Stomach (tissue), 19 donors: ENCODE measurements at places on chromosomes 3 and 15. TPM values are rescaled to one million over a fixed set of nuclear protein-coding genes. Genes with fewer than 3 reads are reported as not detected.

DNA sequence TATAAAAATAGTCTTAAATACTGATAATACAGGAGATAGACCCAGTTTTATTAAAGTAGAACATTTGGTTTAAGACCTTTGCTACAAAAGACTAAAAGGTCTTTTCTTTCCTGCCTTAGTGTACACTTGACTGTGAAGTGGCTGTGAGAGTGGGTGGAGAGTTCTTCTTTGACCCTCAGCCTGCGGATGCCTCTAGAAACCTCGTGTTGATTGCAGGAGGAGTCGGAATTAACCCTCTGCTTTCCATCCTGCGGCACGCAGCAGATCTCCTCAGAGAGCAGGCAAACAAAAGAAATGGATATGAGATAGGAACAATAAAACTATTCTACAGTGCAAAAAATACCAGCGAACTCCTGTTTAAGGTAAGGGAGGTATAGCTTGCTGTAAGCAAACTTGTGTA, 36.5 kb downstream of the OXNAD1 start:
- no peak for DNase-seq

- DNase-seq: no peak
Observed at GRCh38 chr15:61749169-61749568, 311.1 kb downstream of the VPS13C start.

DNA sequence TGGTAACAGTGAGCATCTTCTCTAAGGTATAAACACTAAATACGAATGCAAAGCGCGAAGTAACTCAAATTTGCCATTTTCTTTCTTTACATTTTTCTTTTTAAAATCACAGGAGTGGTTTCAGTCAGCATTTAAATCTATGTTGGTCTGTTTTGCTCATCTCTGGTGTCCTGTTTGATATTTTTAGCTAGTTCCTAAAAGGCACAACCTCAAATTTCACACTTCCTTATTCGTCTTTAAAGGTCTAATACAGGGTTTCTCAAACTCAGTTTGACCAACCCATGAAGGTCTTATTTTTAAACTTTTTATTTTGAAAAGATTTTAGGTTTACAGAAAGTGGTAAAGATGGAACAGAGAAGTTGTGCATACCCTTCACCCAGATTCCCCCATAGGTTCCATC, 201.1 kb downstream of the MAGI1 start:
- DNase-seq: no peak

DNA sequence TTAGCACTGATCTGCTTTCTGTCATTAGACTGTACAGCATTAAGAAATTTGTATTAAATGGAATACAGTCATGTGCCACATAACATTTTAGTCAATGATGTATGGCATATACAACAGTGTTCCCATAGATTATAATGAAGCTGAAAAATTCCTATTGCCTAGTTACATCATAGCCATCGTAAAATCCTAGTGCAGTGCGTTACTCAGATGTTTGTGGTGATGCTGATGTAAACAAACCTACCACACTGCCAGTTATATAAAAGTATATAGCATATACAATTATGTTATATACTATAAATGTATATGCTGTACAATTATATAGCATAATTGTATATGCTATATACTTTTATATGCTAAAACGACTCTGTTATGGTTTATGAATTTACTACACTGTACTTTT, 41.7 kb downstream of the APH1B start:
- no peak for DNase-seq

DNA sequence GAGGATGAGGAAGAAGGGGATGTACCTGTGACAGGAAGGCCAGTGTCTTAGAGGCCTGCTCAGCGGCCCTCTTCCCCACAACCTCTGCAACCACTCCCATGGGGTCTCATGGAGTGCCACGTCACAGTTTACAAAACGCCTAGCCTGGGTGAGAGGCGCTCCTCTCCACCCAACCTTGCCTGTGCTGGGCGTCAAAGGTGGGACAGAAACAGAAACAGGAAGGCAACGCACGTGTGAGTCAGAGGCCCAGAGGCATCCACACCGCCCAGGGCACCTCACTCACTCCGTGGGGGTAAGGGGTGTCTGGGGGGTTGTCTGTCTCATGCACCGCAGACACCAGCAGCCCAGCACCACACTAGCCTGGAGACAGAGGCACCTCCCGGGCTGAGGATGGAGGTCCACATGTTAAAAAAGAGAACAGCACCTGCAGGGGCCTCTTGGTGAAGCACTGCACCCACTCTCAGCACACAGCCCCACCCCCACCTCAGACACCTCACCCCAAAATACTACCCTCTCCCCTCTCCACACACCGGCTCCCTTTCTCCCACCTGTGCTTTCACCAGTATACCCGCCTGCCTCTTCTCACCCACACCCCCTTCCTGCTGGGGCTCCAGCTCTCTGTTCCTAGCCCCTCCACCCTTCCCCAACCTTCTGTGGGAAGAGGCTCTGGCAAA, 4.7 kb upstream of the CALML4 start:
- no peak for DNase-seq

DNA sequence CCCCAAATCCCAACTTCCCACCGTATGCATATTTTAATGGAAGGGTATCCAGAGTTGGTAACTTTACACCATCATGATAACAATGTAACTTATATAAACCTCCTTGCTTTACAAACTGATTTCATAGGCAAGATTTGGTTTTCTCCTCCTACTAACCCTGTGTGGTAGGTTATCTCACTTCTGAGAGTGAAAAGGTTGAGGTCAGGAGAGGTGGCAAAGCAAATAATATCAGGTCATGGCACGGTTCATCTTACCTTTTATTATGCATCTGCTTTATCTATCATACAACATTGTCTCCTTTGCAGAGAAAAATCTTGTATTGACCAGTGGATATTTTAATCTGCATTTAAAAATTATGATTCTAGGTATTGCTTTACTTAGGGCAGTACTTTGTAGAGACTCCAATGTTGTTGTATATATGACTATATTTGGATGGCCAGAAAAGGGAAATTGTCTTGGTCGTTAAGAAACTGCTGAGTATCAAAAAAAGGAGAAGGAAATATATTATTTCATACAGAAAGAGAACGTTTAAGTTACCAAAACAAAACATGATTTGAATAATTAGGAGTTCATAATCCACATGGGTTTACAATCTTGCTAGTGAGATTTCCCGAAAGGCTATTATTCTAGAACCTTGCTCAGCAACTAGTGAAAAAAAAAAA, 30.4 kb downstream of the NFKBIZ start:
- no peak for DNase-seq

DNA sequence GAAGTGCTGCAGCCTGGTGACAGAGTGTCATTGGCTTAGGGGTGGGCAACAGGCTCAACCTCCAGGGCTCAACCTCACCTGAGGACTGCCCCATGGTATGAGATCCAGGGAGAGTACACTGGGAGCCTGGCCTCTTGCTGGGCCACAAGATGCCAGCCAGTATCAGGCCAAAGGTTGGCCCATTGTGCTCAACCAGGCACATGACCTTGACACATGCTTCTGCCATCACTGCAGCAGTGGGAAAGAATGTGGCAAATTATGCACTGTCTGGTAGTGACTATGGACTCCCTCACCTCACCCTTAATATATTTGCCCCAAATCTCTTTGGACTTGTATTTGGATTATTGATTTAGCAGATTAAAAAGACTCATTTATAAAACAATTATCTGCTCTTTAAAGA, 233.9 kb upstream of the GOLGA6L4 start:
- no peak for DNase-seq

- DNase-seq: no peak
Observed at GRCh38 chr3:175193815-175194518, 334.8 kb downstream of the NAALADL2 start.

- no peak for DNase-seq
Observed at GRCh38 chr3:192106543-192106942, 620.8 kb downstream of the FGF12 start.

DNA sequence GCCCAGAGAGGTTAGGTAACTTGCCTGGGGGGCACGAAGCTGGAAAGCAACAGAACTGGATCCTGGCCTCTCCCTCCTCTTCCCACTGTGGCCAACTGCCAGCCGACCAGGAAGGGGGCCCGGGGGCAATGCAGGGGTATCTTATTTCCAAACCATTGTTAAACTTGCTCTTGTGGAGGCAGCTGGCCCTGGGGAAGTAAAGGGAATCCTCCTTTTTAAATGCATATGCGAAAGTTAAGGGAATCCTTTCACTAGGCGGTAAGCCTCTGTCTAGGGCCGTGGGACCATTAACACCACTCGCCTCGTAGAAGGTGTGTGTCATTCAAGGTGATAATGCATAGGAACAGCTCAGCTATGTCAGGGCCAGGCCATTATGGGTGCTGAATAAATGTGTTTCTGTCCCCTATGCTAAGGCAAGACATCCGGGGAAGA, 68.6 kb downstream of the ST6GAL1 start:
- DNase-seq: no peak

GRCh38 chr3:177306252-177306651, 109.0 kb upstream of the TBL1XR1 start:
- DNase-seq: no peak

DNA sequence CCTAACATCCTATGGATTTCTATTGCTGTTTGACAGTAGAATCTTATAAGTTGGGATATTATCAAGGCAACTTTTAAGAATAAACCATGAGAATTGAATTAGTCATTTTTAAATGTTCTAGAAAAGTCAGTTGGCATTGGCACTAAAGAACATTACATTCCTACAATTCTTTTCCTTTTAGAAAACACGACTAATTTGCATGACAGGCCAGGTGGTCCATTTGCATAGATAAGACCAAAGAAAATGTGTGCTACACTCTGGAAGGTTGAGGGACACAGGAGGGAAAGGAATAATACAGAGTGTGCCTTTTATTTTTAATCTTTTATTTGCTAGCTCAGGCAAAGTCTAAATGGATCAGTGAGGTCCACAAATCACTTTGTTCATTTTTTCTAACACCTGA, 962.3 kb downstream of the EPHA3 start:
- no peak for DNase-seq

- no peak for DNase-seq
Observed at GRCh38 chr15:100191161-100191560, 150.6 kb downstream of the ADAMTS17 start.

DNA sequence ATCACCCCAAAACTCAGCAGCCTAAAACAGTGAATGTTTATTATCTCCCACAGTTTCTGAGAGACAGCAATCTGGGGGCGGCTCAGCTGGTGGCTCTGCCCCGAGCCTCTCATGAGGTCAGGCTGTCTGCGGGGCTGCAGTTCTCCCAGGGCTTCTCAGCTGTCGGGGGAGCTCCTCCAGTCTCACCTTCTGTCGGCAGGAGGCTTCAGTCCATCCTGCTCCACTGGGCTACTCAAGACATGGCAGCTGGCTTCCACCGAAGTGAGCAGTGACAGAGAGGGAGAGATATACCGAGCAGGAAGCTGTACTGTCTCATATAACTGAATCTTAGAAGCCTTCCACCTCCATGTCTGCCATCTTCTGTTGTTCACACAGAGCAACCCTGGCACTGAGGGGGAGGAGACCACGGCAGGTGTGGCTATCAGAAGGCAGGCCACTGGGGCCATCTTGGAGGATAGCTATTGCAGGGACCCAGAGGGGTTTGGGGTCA, 72.8 kb upstream of the ITGA11 start:
- no peak for DNase-seq

GRCh38 chr3:127772827-127773751, 49.2 kb downstream of the MGLL start:
- no peak for DNase-seq

DNA sequence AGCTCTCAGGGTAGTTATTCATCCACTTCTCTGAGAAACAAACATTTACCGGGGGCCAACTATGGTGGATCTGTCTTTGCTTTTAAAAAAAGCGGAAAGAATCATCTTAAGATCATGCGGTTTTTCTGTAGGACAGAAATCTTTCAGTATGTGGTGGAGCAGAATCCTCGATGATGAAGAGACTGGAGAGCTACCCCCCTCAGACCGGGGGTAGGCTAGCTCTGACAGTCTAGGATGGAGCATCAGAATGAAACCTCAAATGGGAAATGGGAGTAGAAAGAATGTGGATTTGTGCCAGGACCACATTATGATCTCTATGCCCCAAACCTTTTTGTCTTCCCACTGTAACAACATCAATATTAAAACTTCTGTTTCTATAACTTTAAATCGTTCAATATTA, 30.3 kb downstream of the TPRG1 start:
- DNase-seq: no peak

GRCh38 chr3:70999730-71000129, 583.8 kb downstream of the FOXP1 start:
- no peak for DNase-seq

DNA sequence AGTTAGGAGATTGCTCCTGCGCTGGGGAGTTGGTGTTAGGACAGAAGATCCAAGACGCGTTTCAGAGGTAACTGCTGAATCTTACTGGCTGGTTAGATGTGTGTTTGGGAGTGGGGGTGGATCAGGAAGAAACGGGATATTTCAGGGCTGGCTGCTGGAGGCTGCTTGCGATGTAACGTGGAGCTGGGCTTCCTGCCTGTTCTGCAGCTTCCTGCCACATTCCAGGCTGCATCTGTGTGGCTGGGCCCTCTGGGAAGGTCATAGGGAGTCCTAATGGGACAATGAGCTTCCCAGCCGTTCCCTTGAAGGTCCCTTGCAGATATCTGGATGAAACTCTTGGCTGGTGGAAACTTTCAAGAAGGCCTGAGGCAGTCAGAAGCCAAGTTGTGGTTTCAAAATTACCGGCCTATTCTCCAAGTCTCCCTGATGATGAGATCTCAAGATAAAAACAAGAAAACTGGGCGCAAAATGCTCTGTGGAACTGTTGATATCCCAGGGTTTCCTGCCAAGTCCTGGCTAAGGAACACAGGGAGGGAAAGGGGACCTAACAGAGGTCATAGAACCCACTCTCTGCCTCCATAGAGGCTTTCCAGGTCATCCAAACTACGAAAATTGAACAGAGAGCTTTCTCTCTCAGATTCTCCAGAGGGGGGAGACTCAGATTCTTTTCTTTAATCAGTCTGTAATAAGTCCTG, 67.0 kb downstream of the NOX5 start:
- peak; percentile 79 for DNase-seq

- peak; percentile 90 for DNase-seq
Observed at GRCh38 chr15:92393071-92393979, at the start of gene ST8SIA2. TSS of gene ST8SIA2 (plus strand) at chr15:92393881. CDS start at chr15:92394065, 184 bp downstream.

DNA sequence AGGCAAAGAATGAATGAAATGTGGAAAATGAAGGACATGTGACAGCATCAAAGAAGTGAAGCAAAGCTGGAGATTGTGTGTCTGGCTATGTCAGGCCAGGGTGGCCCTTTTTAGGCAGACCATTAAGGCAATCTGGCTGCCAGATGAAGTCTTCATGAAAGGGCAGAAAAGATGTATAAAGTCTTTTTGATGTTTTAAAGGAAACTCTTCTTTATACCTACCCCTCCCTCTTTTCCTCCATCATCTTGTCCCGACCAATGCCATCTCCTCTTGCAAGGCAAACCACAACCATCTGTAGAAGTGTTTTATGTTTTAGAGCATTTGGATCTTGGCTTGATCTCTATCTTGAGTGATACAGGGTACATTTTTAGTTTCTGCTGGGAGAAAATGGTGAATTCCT, 259.2 kb downstream of the LSAMP start:
- no peak for DNase-seq

The CD200R1 gene
- total RNA-seq: not detected

The IVD gene
- total RNA-seq: 78.1 TPM

The DPPA4 gene
- not detected for total RNA-seq

The FGF12 gene
- total RNA-seq: 0.45 TPM

The CYFIP1 gene
- 82.8 TPM for total RNA-seq

The AHSG gene
- total RNA-seq: not detected
